Astrocyte (in vitro differentiated cells and primary cell): ENCODE measurements at places on chromosomes 13 and 19. TPM values are rescaled to one million over a fixed set of nuclear protein-coding genes. Genes with fewer than 3 reads are reported as not detected.
A peak's percentile ranks its signal among the peaks of the same experiment; 100 is the strongest.

GRCh38 chr13:52845766-52846566 lies 2.5 kb downstream of the PCDH8 start:
- DNase-seq: no peak

DNA sequence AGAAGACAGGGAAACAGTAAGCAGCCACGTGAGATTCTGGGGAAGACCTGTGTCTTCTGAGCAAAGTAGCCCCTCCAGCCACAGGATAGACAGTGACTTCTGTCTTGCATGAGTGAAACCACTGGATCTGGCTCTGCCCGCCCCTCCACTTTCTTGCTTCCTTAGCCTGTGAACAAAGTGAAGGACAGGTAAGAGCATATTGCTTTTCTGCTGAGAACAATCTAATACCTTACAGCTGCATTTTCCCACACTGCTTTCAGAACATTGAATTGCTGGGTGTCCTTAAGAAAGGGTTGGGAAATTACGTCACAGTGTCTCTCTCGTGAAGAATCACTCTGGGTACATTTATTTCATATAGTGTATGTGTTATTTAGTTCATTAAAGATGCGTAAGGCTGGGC lies 11.1 kb downstream of the SLC25A15 start:
- no peak for DNase-seq

GRCh38 chr13:77300176-77301037 lies 26.5 kb downstream of the MYCBP2 start:
- DNase-seq: peak; percentile 68

GRCh38 chr13:24038841-24039330 lies 121.6 kb upstream of the SPATA13 start:
- peak; percentile 86 for DNase-seq

DNA sequence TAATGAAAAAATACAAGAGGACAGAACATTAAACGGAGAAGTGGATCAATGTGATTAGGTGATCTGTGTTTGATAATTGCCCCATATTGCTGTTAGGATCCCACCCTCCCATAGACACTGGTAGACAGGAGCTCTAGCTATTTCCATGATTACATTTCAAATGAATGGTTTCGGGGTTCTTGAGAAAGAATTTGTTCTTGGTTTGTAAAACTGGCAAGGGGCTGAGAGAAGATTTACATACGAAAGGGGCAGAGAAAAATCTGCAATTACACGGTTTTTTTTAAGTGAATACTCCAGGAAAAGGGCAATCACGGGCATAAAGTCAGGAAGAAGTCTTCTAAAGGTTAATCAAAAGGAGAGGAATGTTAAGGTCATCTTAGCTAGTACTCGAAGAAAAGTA lies 2125.7 kb upstream of the PCDH20 start:
- no peak for DNase-seq

DNA sequence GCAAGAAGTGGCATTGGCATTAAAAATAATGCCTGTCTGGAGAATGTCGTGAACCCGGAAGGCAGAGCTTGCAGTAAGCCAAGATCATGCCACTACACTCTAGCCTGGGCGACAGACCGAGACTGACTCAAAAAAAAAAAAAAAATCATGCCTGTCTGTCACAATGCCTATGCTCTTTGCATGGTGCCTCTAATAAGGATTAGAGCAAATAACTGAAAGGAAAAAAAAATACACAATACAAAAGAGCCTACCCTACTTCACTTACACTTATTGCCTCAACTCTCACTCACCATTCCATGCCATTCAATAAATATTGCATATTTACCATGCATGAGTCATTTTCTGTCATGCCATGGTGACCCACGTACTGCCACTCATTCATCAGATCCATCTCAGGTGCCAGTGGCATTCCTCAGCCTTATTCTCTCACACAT lies 49.1 kb downstream of the TBC1D4 start:
- no peak for DNase-seq

GRCh38 chr13:82739881-82740280 lies 1142.4 kb downstream of the SLITRK1 start:
- no peak for DNase-seq

GRCh38 chr13:25973576-25973975 lies 78.2 kb downstream of the SHISA2 start:
- no peak for DNase-seq

DNA sequence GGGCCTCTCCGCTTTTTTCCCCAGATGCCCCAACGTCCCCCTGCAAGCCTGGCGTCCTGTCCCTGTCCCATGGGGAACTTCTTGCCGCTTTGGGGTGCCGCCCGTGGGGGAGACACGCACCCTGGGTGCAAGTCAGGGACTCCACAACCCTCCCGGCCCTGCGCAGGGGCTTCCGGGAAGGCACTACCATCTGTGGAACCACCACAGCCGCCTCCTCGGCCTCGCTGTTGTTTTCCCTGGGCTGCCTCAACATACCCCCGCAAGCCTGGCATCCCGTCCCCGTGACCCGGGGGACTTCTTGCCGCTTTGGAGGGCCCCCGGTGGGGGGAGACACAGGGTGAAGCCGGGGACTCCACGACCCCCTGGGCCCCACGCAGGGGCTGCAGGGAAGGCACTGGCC lies 238.4 kb downstream of the TUBA3C start:
- DNase-seq: no peak

DNA sequence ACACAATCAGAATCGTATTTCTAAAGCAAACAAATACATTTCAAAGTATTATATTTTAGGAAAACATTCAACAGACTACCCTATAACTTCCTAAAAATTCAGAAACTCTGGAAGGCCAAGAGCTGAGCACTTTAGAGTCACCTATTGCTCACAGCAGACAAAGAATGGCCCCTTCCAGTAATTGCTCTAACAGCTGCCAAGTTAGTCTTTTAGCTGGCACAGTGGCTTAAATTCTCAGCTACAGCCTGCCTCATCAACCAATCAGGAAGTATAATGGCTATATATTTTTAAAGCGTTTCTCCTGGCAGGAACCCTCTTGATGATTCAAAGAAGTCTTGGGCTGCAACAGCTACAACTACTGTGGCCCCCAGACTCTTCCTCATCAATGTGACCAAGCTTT lies 14.9 kb upstream of the SLITRK5 start:
- DNase-seq: peak; percentile 76

GRCh38 chr19:50702871-50703829 lies 16.5 kb downstream of the SHANK1 start:
- DNase-seq: no peak

DNA sequence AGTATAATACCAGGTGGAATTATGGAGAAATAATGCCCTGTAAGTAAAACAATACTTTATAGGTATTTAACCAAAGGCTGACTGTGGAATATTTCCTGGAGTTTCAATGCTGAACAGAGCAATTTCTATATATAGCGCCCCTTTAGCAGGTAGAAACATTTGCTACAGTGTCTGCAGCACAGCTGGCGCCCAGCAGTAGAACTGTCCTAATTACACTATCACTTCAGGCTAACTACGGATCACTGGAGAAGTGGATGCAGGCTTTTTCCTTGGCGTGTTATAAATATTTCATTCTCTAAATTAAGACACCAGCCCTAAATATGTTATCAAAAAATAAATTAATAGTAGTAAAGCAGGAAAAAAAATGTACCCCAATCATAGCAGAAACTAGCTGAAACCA lies 3.1 kb downstream of the SHISA2 start:
- no peak for DNase-seq

DNA sequence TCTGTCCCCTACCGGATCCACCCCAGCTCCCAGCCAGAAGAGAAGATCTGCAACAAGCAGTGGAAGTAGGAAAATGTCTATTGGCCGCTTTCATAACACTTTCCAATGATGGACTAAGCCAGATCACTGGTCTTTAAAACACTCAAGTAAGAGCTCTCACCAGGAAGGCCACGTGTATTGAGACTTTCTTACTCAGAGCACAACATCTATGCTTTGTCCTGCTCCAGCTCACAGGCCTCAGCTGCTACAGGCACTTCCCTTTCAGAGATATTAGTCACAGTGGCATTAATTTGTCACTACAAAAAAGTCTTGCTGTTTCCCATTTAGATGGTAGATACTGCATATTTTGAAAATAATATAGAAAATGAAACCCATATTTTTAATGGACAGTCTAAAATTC lies 164.2 kb downstream of the ABCC4 start:
- no peak for DNase-seq

- DNase-seq: no peak
These were observed 1.1 kb downstream of the ELF1 start for GRCh38 chr13:41017817-41018601.

- DNase-seq: no peak
These were observed 154.2 kb upstream of the MYO16 start for GRCh38 chr13:108475181-108475580.

DNA sequence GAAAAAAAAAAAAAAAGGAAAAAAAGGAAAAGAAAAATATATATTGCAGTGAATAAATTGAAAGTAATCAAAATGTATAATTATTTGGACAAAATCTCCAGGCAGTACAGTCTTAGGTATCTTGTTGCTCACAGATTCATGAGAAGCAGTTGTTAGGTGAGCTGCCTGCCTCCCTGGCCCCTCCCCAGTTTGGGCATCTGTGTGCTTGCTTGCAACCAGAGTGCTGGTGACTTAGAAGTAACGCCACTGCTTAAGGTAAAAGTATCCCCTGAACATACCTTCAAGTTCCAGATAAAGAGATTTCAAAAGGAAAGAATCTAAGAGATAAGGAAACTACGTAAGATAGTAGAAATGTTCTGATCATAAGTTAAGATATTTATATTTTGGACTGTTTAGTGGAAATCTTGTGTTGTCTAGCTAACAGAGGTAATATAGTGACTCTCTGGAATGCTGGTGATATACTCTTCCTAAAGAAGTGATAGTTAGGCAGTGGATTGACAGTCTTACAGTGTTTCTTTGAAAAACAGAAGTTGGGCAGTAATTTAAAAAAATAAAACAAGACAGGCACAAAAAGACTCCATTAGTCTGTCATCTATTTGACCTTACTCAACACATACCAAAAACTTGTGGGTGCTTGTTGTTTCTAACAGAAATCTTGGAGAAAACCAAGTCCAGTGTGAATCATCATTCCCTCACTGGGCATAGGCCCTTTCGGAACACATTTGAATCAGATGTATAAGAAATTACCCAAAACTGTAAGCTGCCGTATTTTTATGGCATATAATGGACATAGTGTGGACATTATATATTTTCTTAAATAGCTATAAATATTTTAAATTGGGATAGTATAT lies 38.3 kb upstream of the KCTD4 start:
- DNase-seq: peak; percentile 70

DNA sequence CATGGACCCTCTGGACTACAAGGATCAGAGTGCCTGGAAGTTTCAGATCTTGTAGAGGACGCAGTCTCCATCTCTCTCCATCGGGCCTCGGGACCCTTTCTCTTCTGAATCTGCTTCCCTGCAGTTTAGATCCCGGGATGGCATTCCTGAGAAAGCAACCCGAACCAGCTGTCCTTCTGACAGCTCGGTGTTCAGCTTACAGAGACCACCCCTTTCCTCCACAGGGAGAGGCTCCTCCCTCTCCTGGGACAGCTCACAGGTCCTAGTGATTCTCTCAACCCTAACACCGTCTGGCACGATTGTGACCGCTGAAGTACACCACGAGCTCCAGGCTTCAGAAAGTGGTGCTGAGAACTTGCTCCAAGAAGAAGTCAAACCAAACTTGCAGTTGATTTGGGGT lies 18.2 kb downstream of the CRX start:
- DNase-seq: no peak

DNA sequence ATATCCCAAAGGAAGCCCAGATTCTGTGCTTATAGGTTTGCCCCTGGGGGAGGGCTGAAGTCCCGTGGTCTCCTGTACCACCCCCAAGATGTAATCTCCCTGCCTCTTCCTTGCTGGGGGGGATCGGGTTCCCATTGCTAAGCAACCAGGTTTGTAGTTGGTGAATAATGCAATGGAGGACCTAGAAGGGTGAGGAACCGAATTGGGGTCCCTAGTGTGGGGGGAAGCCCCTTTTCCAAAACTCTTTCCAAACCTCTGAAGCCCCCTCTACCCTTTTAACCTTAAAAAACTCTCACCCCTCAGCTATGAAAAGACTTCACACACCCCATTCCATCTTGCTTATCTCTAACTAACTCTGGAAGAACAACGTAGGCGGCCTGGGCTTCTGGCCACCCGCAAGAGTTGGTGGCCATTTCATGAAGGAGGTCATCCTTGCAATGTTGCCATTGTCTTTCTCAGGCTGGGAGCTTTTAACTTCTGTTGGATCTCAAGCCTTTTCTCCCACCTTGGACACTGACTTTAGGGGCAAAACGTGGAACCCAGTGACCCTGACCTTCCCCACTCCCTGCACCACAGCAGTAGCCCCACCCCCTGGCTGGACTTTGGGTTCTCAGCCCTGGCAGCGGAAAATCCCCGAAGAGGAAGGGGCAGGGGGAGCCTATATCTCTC lies 661 bp downstream of the PALM3 start:
- DNase-seq: peak; percentile 45

DNA sequence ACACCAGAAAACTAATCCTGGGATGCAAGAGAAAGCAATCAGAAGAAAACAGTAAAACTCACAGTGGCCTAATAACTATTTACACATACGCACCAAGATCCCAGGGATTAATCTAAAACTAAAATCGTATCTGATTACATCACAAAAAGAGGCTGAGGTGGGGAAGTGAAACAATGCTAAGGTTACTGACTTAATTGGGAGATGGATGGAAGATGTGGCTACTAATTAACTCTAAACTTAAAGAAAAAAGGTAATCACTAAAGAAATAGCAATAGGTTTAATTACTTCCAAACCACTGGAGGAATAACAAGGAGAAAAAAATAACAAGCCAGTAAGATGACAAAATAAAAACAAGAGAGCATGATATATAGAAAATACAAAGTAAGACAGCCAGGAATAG lies 50.4 kb downstream of the NUFIP1 start:
- no peak for DNase-seq

- no peak for DNase-seq
These were observed 793.7 kb upstream of the SLC10A2 start for GRCh38 chr13:103859952-103860351.

GRCh38 chr13:76799696-76800095 lies 86.5 kb downstream of the KCTD12 start:
- peak; percentile 6 for DNase-seq

GRCh38 chr19:1923319-1923718 lies 17.7 kb upstream of the CSNK1G2 start:
- no peak for DNase-seq

GRCh38 chr13:113216254-113217048 lies 7.0 kb downstream of the CUL4A start:
- peak; percentile 78 for DNase-seq

- DNase-seq: peak; percentile 78
These were observed 187.3 kb upstream of the UBL3 start for GRCh38 chr13:30037766-30038165.

DNA sequence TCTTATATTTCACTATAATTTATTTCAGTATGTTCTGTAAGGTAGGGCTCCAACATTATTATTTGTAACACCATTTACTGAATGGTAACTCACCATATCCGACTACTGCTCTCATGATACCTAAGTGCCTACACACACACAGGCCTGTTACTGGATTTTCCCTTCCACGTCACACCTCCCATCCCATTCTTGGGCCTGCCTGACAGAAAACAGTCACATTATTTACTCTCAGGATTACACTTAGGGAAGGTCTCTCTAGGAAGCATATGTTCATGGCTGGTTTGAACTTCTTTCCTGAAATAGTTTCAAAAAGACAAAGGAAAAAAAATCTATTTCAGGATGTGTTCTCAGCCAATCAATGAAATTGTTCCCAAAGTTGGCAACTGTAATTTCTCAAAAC lies 102.3 kb upstream of the DOCK9 start:
- DNase-seq: no peak

Gene CYSLTR2
- 0.48 and 2.1 TPM in 2 replicates for total RNA-seq

Gene CABP5
- total RNA-seq: not detected in 2 replicates

Gene KLK4
- not detected in 2 replicates for total RNA-seq

Gene VAV1
- total RNA-seq: not detected in 2 replicates

Gene KANK3
- total RNA-seq: 0.94 and 2.9 TPM in 2 replicates

Gene PGLYRP1
- not detected in 2 replicates for total RNA-seq

Gene PRX
- total RNA-seq: 1.5 and 2.6 TPM in 2 replicates

Gene IGFL3
- 93.5 and 127 TPM in 2 replicates for total RNA-seq

Gene PLK5
- 0.09 TPM in 1 of 2 replicates, not detected in the other for total RNA-seq

Gene TMC4
- total RNA-seq: 0.94 and 1.9 TPM in 2 replicates
